ENCODE measurements at places on chromosomes 16 and 17.

- peaks cover 60% of the 10 kb centered on the region for H3K4me1 ChIP-seq
- H3K27ac ChIP-seq: peak overlapping the region; percentile 85
- no peaks in the 10 kb centered on the region for H3K27me3 ChIP-seq
- DNase-seq: no peak
Measured at GRCh38 chr17:1186214-1186820, 6.5 kb upstream of the ABR start.

- H3K4me3 ChIP-seq: no peak overlapping the region
- no peaks in the 10 kb centered on the region for H3K4me1 ChIP-seq
- no peaks in the 10 kb centered on the region for H3K36me3 ChIP-seq
- no peak overlapping the region for H3K27ac ChIP-seq
- no peaks in the 10 kb centered on the region for H3K27me3 ChIP-seq
Measured at GRCh38 chr17:82277851-82278250, 4.4 kb upstream of the CSNK1D start.

GRCh38 chr16:84607694-84608093 lies 10.2 kb downstream of the COTL1 start:
- H3K4me1 ChIP-seq: peaks cover 18% of the 10 kb centered on the region
- no peak for DNase-seq
- H3K4me3 ChIP-seq: no peak overlapping the region
- H3K27ac ChIP-seq: no peak overlapping the region

GRCh38 chr17:21500064-21500463 lies 123.9 kb downstream of the KCNJ12 start:
- no peaks in the 10 kb centered on the region for H3K27me3 ChIP-seq
- H3K36me3 ChIP-seq: no peaks in the 10 kb centered on the region
- no peak overlapping the region for H3K27ac ChIP-seq
- H3K4me3 ChIP-seq: no peak overlapping the region
- no peaks in the 10 kb centered on the region for H3K4me1 ChIP-seq
- DNase-seq: no peak

DNA sequence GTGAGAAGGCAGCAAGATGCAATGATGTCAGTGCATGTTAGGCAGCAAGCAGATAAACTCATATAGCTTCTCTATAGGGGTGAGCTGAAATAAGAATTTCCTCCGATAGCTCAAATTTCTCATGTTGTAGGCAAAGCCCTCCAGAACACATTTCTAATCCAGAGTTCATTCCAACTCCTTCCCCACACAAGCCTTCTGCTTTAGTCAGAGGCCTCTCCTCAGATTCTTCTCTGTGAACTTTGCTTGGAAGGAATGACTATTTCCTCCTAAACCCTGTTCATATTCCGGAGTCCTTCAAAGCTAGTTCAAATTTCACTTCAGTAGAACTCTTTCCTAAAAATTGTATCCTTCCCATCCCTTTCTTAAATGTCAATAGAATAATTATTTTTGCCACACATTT lies 144.8 kb downstream of the KCNJ2 start:
- H3K4me1 ChIP-seq: no peaks in the 10 kb centered on the region
- no peak overlapping the region for H3K4me3 ChIP-seq
- no peaks in the 10 kb centered on the region for H3K27me3 ChIP-seq
- no peaks in the 10 kb centered on the region for H3K36me3 ChIP-seq
- no peak for DNase-seq
- H3K27ac ChIP-seq: no peak overlapping the region

GRCh38 chr17:15403276-15403939 lies 62.0 kb upstream of the TEKT3 start:
- no peak overlapping the region for H3K4me3 ChIP-seq
- peaks cover 16% of the 10 kb centered on the region for H3K4me1 ChIP-seq
- H3K27me3 ChIP-seq: no peaks in the 10 kb centered on the region
- no peak overlapping the region for H3K27ac ChIP-seq
- no peak for DNase-seq

- H3K27ac ChIP-seq: peak overlapping the region; percentile 34
- H3K4me1 ChIP-seq: no peaks in the 10 kb centered on the region
- DNase-seq: no peak
- H3K27me3 ChIP-seq: no peaks in the 10 kb centered on the region
- H3K4me3 ChIP-seq: no peak overlapping the region
Measured at GRCh38 chr16:56758930-56759329, 29.0 kb downstream of the NUP93 start.

DNA sequence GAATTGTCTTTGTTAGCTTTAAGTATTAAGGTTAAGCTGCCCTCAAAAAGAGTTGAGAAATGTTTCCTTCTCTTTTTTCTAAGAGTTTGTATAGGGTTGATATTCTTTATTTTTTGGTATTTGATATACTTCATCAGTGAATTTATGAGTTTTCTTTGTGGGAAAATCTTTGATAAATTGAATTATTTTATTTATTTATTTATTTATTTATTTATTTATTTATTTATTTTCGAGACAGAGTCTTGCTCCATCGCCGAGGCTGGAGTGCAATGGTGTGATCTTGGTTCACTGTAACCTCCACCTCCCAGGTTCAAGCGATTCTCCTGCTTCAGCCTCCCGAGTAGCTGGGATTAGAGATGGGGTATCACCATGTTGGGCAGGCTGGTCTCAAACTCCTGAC lies 19.9 kb downstream of the TEFM start:
- no peaks in the 10 kb centered on the region for H3K4me1 ChIP-seq
- DNase-seq: no peak

DNA sequence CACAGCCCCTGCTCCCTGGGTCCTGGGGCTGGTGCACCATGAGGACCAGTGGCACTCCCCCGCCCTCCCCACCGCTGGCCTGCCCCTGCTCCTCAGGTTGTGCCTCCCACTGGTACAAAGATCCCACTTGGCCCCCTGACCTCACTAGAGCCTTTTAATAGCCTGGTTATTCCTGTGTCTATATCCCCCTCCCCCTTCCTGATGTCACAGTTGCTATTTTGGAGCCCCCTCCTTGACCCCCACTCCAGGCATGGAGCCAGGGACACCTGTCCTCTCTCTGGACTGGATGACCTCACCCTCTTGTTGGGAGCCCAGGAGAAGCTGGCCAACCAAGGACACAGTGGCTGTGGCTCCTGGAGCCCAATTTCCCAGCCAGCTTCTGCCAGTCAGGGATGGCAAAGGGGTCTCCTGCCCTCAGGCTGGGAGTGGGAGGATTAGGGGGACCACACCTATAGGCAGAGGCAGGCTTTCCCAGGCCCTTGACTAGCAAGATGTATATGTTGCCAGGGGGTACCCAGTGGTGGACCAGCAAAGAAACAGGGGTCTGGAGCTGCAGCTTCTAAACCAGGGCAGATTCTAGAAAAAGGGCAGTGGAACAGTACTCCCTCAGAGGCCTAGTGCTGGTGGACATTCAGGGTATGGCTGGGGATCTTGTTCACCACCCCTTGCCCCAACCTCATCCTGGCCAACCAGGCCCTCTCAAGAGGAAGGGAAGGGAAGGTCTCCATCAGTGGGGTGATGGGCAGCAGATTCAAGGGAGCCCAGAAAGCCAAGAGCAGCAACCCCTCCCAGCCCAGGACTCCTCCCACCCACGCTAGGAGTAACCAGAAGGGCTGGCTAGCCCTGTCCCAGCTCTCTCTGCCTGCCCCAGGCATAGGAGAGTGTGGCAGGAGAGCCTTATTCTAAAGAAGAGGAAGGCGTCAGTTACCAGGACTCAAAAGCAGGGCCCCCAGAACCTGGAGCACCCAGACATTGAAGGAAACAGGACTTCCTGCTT lies 10.9 kb downstream of the HDAC5 start:
- H3K4me3 ChIP-seq: no peak overlapping the region
- DNase-seq: peak; percentile 89
- peak overlapping the region; percentile 94 for H3K27ac ChIP-seq
- H3K36me3 ChIP-seq: no peaks in the 10 kb centered on the region

DNA sequence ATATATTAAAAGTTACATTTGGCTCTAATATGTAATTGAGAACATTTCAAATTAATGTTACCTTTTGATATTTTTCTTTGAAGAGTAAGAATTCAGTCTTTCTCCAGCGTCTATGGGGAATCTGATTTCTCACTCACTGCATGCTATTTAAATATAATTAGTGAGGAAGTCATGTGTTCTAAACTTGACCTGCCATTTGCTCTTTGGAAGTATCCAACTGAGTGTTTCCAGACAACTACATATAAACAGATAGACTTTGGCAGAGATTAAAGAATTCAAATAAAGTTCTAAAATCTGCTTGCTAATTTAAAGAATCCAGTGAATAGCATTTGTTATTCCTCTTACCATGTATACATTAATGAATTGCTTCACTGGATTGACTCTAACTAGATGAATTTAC lies 23.5 kb downstream of the OMG start:
- DNase-seq: no peak
- no peaks in the 10 kb centered on the region for H3K27me3 ChIP-seq
- H3K36me3 ChIP-seq: no peaks in the 10 kb centered on the region
- peaks cover 15% of the 10 kb centered on the region for H3K4me1 ChIP-seq
- no peak overlapping the region for H3K27ac ChIP-seq

DNA sequence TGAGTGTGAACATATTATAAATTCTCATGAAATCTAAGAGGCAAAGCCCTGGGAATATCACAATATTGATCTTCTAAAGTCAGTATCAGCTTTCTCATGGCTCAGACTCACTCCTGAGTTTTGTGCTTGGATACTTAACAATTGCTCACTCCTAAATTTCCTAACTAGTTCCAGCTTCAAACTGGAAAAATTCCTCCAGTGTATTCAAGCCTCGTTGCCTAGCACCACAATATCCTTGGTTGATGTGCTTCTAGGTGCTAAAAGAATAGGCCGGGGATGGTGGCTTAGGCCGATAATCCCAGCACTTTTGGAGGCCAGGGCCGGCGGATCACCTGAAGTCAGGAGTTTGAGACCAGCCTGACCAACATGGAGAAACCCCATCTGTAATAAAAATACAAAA lies 62.5 kb downstream of the XYLT1 start:
- no peaks in the 10 kb centered on the region for H3K36me3 ChIP-seq
- H3K27ac ChIP-seq: no peak overlapping the region
- no peak for DNase-seq

DNA sequence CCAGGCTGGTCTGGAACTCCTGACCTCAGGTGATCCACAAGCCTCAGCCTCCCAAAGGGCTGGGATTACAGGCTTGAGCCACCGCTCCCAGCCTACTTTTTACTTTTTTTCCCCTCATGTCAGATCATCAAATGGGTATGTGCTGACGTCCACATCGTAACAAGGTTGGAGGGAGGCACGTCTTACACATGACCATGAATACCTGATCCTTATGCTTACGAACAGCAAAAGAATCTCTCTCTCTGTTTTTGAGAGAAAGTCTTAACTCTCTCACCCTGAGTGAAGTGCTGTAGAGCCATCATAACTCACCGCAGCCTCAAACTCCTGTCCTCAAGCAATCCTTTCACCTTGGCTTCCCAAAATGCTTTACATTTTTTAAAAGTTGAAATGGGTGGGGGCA lies 29.5 kb upstream of the TMEM92 start:
- H3K4me1 ChIP-seq: no peaks in the 10 kb centered on the region
- H3K27me3 ChIP-seq: peaks cover under 1% of the 10 kb centered on the region
- H3K4me3 ChIP-seq: no peak overlapping the region

All from heart right ventricle (tissue), 16 donors.